ENCODE measurements at places on chromosomes 6 and 20.

GRCh38 chr6:36913082-36913481 is 27.3 kb downstream of the C6orf89 start:
- DNase-seq, result no peak

GRCh38 chr6:85641897-85642773 is 551 bp downstream of the SYNCRIP start:
- peak; percentile 54 for DNase-seq

- DNase-seq, result no peak
Measured at GRCh38 chr6:680251-680650, 12.7 kb downstream of the EXOC2 start.

DNA sequence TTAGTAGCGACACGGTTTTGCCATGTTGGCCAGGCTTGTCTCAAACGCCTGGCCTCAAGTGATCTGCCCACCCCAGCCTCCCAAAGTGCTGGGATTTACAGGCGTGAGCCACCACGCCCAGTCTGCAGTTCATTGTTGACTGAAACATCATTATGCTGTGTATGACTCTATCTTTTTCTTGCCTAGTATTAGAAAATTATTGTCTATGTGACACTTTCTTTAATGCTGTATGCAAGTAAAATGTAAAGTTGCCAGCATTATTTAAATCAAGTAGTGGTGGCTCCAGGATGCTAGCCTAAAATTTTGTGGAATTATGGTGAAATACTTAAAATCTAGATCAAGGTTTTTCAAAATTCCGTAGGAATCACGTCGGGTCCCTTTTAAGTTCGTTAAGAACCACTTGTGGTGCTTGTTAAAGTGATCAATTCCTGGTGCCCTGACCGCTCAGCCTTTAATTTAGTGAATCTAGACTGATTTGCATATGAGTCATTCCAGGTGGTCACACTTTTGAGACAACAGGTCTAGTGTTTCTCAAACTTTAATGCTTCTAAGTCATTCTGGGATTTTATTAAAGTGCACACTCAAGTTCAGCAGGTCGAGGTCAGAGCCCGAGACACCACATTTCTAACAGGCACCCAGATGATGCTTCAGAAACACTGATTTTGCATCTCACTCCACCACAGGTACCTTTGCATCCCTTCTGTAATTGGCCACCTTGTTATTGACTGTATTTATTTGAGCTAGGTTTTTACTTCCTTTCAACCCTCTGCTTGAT is 132.6 kb upstream of the MTHFD1L start:
- DNase-seq, result peak; percentile 30

- no peak for DNase-seq
Measured at GRCh38 chr20:37362231-37362792, 16.4 kb downstream of the SRC start.

DNA sequence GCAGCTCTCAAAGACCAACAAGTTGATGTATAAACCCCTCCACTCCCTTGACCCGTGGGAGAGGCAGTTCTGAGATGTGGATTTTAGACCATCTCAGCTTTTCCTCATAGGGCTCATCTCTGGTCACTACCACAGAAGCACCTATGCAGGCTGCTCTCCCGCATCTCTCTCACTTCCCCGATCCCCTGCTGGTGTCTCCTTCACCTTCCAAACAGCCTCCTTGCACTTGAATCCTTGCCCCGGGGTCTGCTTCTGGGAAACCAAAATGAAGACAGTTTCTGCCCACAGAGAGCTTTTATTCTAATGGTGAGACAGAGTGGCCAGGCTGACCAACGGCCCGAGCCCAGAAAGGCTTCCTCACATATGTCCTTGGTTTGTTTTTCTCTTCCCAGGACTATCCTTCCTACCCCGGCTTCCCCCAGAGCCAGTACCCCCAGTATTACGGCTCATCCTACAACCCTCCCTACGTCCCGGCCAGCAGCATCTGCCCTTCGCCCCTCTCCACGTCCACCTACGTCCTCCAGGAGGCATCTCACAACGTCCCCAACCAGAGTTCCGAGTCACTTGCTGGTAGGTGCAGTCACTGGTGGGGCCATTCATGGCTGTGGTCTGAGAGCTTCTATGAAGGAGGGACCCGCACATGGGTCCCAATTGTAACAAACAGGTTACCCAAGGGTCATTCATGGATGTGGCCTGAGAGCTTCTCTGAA is 179.3 kb downstream of the EYA2 start:
- no peak for DNase-seq

GRCh38 chr20:44885392-44886265 is at the start of gene YWHAB:
Gene YWHAB (plus strand): TSS chr20:44885705. CDS start chr20:44901534, 15,829 bp downstream.
- DNase-seq, result peak; percentile 98

DNA sequence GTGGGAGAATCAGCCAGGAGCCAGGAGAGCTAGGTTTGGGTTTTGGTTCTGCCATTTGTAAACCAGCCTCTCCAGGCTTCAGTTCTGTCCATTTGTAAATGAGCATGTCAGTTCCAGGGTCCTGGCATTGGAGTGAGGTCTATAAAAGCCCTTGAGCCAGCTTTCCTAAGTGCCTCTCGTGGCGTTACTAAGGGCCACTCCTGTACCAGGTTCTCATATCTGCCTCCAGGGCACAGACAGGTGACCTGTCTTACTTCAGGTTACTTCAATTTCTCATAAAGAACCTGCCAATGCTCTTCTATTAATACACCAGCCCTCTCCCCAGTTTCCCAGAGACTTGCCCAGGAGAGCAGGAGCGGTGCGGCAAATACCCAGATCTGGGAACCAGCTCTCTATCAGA is 101.9 kb downstream of the VEGFA start:
- DNase-seq, result no peak

DNA sequence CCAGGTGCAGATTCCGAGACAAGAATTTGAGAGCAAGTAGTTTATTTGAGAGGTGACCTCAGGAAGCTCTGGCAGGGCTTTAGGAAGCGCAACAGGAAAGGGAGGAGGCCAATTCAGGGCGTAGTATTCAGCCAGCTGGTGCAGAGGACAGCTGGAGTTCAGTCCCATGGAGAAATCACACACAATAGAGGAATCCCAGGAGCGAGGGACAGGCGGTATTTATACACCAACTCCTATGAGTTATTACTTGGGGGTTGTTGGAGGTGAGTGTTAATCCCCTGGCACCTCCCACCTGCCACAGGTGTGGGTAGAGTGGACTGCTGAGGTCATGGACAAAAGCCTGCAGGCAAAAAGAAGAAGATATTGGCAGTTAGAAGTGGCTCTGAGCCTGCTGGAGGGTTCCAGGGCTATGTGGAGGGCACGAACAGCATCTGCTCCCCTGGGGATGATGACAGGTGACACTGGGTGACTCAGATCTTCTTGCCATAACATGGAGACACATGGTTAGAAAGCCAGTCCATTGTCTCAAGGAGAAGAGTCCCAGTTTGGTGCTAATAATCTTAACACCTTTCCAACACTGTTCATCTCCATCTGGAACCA is 13.9 kb upstream of the SULF2 start:
- DNase-seq, result no peak

- DNase-seq, result peak; percentile 28
Measured at GRCh38 chr6:12957321-12958051, 240.9 kb downstream of the PHACTR1 start.

DNA sequence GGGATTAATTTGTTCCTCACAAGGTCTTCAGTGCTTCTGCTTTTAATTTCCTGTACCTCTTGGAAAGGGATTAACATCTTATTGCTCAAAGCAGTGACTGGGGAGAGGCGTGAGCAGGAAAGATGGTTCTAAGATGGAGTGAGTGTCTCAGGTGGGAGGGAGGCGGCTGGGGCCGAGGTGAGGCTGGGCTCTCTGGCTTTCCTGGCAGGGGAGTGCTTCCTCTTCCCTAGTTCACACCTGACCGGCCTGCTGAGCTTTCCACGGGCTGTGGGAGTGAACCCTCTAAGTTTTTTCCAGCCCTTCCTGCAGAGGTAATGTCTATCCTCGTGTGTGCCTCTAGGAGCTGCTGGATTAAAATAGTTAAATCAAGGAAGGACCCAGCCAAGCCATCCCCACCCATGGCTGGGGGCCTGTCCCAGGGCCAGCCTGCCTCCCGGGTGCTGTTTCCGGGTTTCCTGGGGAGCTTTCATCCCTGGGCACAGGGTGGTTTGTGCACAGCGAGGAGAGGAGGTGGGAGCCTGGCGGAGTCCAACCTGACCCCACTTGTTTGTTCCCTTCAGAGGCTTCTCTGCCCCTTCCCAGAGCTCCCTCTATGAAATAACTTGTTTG is 179.1 kb downstream of the TFAP2C start:
- no peak for DNase-seq

DNA sequence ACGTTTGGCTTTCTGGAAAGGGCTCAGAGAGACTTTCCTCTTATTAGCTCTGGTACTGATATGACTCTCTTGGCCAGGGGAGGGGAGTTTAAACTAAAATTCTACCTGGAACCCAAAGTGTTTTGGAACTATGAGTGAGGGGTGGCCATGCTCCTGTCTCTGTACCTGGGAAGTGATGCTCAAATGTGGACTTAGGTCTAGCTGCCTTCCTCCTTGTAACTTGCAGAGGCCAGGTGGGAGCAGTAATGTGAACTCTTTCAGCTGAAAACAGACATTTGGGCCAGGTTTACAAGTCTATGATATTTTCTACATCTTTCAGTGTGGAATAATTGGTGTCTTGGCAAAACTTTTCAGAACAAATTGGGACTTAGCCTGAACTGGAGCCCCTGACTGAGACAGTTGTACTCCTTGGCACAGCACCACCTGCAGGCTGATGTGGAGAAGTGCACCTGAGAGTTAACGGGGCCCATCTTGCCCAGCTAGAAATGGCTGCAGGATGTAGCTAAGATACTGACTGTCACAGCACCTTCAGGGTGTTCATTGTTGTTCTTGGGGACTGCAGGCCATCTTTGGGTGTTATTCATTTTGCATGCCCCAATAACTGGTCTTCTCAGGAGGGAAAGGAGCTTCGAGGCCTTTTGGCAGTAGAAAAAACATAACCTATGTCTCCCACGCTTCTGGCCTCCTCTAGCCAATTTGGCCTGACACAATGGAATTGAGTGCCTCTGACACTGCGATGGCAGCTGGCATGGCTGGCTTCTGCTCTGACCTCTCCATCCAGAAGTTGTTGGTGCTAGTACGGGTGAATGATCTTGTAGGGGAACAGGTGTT is 37.1 kb downstream of the CD109 start:
- peak; percentile 55 for DNase-seq

DNA sequence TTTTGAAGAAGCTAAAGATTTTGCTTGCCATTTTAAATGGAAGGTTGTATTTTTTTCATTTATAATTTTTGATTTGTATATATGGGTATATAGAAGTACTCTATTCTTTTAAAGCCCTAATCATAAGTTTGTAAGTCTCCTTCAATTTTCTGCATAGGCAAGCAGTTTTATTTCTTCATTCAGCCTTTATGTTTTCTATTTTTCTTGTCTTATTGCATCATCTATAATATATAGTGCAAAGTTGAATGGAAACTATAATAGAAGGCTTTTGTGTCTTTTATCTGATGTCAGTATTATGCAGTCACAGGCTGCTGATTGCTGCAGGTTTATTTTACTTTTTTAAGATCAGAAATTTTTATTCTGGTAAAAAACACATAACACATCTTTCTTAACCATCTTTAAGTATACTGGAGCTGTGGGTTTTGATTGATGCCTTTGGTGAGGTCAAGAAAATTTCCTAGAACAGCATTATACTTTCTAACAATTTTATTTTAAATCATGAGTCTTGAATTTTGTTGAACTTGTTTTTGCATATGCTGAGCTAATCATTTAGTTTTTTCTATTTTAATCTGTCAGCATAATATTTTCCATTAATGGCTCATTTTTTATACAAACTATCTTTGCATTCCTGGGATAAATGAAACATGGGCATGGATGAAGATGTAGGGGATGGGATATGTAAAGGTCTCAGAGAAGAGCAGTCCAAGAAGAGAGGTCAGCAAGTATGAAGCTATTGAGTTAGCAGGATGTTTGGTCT is 366.7 kb upstream of the MAP3K7 start:
- DNase-seq, result no peak

- no peak for DNase-seq
Measured at GRCh38 chr6:82861121-82861520, 204.5 kb downstream of the UBE3D start.

- DNase-seq, result no peak
Measured at GRCh38 chr6:10945845-10946244, 59.0 kb downstream of the SYCP2L start.

DNA sequence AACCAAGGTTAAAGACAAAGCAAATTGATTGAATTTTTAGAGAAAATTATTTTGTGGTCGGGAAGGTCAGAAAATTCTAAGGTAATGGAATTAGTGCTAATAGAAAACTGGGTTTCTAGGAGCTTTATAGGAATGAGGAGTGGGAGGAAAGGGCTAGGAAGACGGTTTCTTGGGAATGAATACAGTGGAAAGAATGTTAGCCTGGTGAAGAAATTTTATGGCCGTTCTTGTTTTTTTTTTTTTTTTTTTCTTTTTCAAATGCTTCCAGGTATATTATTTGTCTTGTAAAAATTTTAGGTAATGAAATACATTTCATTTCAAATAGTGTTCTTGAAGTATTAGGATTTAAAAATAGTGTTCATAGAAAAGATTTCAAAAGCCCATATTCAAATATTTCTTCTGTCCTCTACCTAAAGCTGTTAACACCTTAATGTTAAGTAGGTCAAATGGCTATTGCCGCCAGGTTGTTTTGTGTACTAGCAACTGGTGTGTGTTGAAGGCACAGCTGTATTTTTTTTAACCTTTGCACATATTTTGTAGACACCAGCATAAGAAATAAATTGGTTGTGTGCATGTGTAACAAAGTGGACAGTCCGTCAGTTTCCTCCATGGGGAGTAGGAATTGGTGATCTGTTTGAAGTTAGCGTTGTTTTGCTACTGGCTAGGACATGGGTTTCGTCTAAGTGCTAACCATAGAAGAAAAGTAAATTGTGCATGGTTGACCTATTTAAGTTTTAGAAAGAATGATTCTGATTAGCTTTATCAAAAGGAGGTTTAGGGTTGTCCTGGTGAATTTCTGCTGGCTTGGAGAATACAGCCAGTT is 32.3 kb downstream of the AFDN start:
- DNase-seq, result no peak

DNA sequence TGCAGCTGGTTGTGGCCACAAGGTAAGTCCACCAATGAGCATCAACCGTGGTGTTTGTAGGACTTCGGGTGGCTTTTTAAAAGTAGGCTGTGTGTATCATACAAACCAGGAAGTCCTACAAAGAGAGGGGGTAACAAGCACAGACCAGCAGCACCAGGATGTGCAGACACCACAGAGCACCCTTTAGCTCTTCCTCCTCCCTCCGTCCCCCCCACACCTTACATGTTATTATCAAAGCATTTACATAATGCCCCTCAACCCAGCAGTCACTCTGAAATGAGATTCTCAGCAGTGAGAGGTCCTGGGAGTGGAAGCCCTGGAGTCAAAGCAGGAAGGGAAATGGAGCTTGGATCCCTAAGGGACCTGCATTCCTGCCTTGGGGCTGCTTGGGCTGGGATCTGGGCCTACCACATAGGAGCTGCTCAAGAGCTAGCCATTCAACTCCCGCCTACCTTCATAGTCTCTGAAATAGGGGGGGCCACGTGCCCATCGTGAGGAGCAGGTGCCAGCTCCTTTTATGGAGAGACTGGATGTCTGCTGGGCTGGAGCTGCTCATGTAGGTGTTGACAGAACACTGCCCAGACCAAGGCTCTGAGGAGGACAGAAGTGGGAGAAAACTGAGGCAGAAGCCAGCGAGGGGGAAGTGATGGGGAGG is 90.6 kb downstream of the PSMB1 start:
- DNase-seq, result peak; percentile 27

GRCh38 chr6:38034274-38034914 is 214.9 kb downstream of the ZFAND3 start:
- DNase-seq, result no peak

GRCh38 chr6:106746652-106747051 is 117.3 kb downstream of the QRSL1 start:
- DNase-seq, result no peak
